Diencephalon (tissue), 1 donor: ENCODE measurements at places on chromosomes 4 and X. TPM values are rescaled to one million over a fixed set of nuclear protein-coding genes. Genes with fewer than 3 reads are reported as not detected.

The ADAMTS3 gene
- total RNA-seq: 13.1 TPM

The PAGE4 gene
- total RNA-seq: not detected

The IRS4 gene
- total RNA-seq: 14.5 TPM

The NAP1L2 gene
- total RNA-seq: 65.3 TPM

The PSAPL1 gene
- not detected for total RNA-seq

The USP17L28 gene
- total RNA-seq: not detected

The CXCL8 gene
- total RNA-seq: 0.23 TPM

The ZCCHC18 gene
- total RNA-seq: 15.5 TPM

The FRG2 gene
- not detected for total RNA-seq

The HSFX1 gene
- total RNA-seq: 2.3 TPM

The DCAF4L1 gene
- total RNA-seq: 0.23 TPM

The QDPR gene
- 49.6 TPM for total RNA-seq

The ART3 gene
- total RNA-seq: 5.1 TPM

The COL4A5 gene
- 20.5 TPM for total RNA-seq

The DTHD1 gene
- total RNA-seq: 7.4 TPM

The GPR143 gene
- total RNA-seq: 3.9 TPM

The PASD1 gene
- not detected for total RNA-seq

The WDR17 gene
- total RNA-seq: 84.2 TPM

The RIBC1 gene
- total RNA-seq: 3.5 TPM

The BOD1L1 gene
- 58.8 TPM for total RNA-seq

The GABRG1 gene
- total RNA-seq: 90.7 TPM
